ENCODE measurements at places on chromosomes 5 and 9.

DNA sequence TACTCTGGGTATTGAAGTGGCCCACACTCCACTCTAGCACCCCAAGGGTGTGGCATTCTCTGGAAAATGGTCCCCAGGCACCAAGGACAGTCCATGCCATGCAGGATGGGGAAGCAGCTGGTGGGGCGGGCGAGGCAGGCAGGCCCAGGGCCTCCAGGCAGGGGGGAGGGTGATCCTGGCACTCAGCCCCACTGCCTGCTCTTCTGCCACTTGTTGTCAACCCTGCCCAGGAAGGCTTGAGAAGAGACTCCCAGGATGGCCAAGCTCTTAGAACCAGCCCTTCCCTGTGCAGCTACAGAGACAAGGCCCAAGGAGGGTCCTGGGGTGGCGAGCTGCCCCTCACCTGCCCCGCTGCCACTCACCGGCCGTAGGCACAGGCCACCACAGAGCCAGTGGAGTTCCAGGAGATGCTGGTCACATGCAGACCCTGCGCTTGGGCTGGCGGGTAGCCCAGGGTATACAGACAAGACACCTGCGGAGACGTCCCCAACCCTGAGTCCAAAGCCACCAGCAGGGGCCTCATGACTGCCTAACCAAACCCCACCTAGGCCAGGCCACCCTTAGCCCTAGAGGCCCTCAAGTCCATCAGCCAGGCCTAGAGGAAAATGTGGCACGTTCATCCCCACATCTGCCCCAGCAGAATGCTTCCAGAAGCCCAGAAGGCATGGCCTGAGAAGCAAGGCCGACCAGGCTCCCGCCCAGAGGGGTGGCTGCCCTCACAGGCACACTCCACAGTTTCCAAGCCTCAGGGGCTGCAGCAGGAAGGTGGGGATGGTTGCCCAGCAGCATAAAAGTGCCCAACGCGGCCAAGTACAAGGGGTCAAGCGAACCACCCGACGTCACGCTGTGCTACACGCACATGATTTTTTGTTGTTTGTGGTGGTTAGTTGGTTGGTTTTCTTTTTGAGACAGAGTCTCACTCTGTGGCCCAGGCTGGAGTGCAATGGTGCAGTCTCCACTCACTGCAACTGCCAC lies 19.8 kb downstream of the DYNC2I2 start:
- no peaks in the 10 kb centered on the region for H3K27me3 ChIP-seq
- H3K4me1 ChIP-seq = no peaks in the 10 kb centered on the region
- DNase-seq = no peak
- H3K27ac ChIP-seq = no peak overlapping the region

DNA sequence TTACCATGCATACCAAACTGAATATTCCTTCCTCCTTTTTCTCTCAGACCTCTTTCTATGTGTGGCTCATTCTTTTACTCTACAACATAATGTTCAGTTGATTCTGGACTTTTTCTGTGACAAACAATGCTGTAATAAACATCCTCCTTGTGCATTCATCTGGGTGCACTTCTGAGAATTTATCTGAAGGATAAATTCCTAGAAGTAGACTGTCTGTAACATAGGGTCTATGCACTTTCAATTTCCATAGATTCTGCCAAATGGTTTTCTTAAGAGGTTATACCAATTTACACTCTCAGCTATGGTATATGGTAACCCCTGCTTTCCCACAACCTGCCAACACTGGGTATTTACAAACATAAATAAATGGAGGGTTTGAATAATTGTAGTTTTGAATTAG lies 24.1 kb upstream of the TNC start:
- peaks cover 42% of the 10 kb centered on the region for H3K27me3 ChIP-seq
- no peak for DNase-seq
- H3K4me1 ChIP-seq = peaks cover 23% of the 10 kb centered on the region
- H3K27ac ChIP-seq = no peak overlapping the region
- H3K4me3 ChIP-seq = no peak overlapping the region

GRCh38 chr9:97534961-97535594 lies 33.6 kb downstream of the TMOD1 start:
- no peaks in the 10 kb centered on the region for H3K36me3 ChIP-seq
- no peak overlapping the region for H3K27ac ChIP-seq
- H3K4me1 ChIP-seq = peaks cover 2% of the 10 kb centered on the region
- no peak for DNase-seq
- H3K4me3 ChIP-seq = no peak overlapping the region

DNA sequence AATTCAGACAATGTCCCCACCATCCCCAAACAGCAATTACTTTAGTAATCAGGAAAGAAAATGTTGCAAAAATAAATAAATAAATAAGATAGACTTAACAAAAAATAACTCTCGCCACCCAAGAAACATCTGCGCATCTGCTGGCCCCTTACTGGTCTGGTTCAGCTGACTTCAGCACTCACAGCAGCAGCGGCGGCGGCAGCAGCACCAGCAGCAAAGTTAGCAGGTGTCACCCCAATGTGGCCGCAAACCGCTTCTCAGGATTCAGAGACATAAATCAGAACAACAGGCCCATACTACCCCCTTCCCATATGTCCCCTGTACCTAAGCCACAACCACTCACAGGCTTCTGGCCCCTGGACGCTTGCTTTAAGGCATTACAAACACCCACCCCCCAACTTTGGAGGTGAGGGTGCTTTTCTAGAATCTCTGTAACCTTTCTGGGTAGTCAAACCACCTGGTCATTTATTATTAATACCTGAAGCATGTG lies 593.0 kb downstream of the BNC2 start:
- no peak overlapping the region for H3K4me3 ChIP-seq
- no peak for DNase-seq
- H3K27me3 ChIP-seq = no peaks in the 10 kb centered on the region
- H3K36me3 ChIP-seq = no peaks in the 10 kb centered on the region
- H3K27ac ChIP-seq = no peak overlapping the region

DNA sequence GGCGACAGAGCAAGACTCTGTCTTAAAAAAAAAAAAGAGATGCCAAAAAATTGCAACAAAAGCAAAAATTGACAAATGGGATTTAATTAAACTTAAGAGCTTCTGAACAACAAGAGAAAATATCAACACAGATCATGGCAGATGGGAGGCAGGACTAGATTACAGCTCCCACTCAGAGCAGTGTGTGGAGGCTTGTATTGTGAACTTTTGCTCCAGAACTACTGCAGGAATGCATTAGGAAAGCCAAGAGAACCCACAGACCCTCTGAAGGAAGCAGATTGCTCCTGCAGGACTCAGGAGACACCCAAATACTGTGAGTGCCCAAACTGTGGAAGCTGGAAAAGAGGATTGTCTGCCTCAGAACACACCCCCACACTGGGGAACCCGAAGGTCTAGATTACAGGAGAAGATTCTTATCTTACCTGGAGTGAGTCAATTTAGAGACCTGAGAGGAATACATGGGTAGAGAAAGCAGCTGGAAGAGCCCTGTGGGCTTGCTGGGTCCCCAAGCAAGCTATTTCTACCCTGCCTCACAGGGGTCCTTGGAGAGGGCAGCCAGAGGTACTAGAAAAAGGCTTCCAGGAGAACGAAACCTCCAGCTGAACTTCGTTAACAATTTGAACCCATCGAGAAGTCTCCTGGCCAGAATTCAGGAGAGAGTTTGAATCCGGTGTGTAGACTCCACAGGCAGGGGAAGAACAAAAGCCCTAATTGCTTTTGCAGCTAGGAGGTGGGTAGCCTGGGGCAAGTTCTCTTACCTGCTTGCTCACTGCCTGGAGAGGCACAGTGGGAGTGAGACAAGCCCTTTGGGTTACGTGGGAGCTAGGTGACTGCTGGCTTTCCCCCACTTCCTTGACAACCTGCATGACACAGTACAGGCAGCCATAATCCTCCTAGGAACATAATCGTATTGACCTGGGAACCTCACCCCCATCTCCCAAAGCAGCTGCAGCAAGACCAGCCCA lies 593.4 kb upstream of the RGMB start:
- no peak overlapping the region for H3K4me3 ChIP-seq
- H3K4me1 ChIP-seq = no peaks in the 10 kb centered on the region
- no peaks in the 10 kb centered on the region for H3K36me3 ChIP-seq
- H3K27ac ChIP-seq = no peak overlapping the region

GRCh38 chr9:18255158-18255629 lies 218.8 kb upstream of the ADAMTSL1 start:
- H3K36me3 ChIP-seq = no peaks in the 10 kb centered on the region
- no peaks in the 10 kb centered on the region for H3K4me1 ChIP-seq
- peak; percentile 74 for DNase-seq
- peaks cover 14% of the 10 kb centered on the region for H3K27me3 ChIP-seq

- H3K27me3 ChIP-seq = peaks cover 84% of the 10 kb centered on the region
- no peak for DNase-seq
- no peak overlapping the region for H3K27ac ChIP-seq
- no peaks in the 10 kb centered on the region for H3K4me1 ChIP-seq
Observed at GRCh38 chr9:130264414-130265350, 878 bp upstream of the HMCN2 start.

- peaks cover 63% of the 10 kb centered on the region for H3K4me1 ChIP-seq
- peaks cover 27% of the 10 kb centered on the region for H3K27me3 ChIP-seq
- H3K4me3 ChIP-seq = peak overlapping the region; percentile 4
- H3K27ac ChIP-seq = peak overlapping the region; percentile 8
- peaks cover 3% of the 10 kb centered on the region for H3K36me3 ChIP-seq
Observed at GRCh38 chr5:75049456-75050351, 2.7 kb downstream of the GCNT4 start.

GRCh38 chr5:13536933-13537332 lies 407.6 kb downstream of the DNAH5 start:
- H3K27me3 ChIP-seq = no peaks in the 10 kb centered on the region
- H3K27ac ChIP-seq = no peak overlapping the region
- no peak overlapping the region for H3K4me3 ChIP-seq
- H3K4me1 ChIP-seq = no peaks in the 10 kb centered on the region

GRCh38 chr9:107309271-107309670 lies 26.2 kb downstream of the RAD23B start:
- no peaks in the 10 kb centered on the region for H3K27me3 ChIP-seq
- peaks cover 65% of the 10 kb centered on the region for H3K36me3 ChIP-seq
- no peak overlapping the region for H3K4me3 ChIP-seq
- no peak for DNase-seq

DNA sequence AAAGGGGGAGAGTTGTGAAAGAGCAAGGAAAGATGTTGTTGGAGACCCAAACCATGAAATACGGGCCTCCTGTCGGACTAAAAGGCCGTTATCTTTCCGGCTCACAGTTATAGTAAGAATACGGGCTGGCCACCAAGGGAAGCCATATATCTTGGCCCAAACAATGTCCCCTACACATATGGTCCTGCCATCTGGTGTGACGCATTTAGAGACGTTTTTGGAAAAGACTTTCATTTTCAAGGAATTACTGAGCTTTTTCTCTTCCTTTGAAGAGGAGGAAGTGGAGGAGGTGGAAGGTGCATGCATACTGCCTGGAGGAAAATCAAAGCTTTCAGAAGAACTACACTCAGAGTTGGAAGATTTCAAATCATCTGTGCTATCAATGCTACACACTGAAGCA lies 26.7 kb downstream of the PWWP2A start:
- H3K27me3 ChIP-seq = no peaks in the 10 kb centered on the region
- H3K4me3 ChIP-seq = no peak overlapping the region

DNA sequence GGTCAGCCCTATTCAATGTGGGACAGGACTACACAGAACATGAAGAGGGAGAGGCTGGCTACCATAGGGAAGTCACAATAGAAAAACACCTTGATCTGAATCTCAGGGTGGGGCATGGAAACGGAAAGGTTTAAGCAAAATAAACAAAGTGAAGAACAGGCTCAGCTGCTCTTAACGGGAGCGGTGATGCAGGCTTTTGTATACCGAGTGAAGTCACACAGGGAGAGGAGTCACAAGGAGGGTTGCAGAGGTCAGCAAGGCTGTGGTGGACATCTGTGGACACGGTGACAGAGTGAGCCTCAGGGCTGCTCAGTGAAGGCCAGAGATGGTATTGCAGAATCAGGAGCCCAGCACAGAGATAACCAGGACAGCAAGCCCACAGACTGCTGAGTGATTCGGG lies 30.6 kb upstream of the SEMA4D start:
- H3K27ac ChIP-seq = peak overlapping the region; percentile 18
- H3K4me1 ChIP-seq = peaks cover 92% of the 10 kb centered on the region
- DNase-seq = no peak
- H3K4me3 ChIP-seq = no peak overlapping the region

GRCh38 chr9:112103405-112103804 lies 71.7 kb downstream of the SUSD1 start:
- H3K27me3 ChIP-seq = no peaks in the 10 kb centered on the region
- H3K36me3 ChIP-seq = peaks cover 14% of the 10 kb centered on the region
- DNase-seq = no peak
- no peak overlapping the region for H3K4me3 ChIP-seq
- no peak overlapping the region for H3K27ac ChIP-seq
- H3K4me1 ChIP-seq = peaks cover 2% of the 10 kb centered on the region

DNA sequence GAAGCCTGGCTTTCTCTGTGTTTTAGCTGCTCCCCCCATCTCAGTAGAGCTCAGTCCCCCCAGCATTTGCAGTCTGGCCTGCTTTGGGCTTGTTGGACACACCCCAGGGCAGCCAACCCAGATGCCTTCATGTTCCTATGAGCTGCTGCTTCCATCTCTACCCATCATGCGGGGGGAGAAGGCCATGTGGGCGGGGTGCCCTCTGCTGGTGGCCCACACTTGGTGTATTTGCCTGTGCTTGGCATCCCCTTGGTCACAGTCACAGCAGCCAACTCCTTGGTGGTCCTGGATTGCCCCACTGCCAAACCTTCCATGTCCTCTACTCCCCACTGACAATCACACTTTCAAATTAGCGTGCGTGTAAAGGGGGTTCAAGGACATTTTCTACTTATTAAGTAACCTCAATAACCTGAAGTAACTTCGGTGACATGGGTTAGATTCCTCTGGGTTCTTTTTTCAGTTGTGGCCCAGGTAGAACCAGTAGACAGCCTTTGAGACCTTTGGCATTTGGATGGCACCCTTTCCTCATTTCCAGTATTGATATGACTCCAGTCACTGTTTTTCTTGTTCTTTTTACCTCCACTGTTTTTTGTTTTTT lies 42.8 kb downstream of the SNX30 start:
- H3K4me1 ChIP-seq = peaks cover 9% of the 10 kb centered on the region
- H3K4me3 ChIP-seq = no peak overlapping the region

- peak overlapping the region; percentile 98 for H3K4me3 ChIP-seq
Observed at GRCh38 chr5:139438707-139439012, 665 bp downstream of the DNAJC18 start.

DNA sequence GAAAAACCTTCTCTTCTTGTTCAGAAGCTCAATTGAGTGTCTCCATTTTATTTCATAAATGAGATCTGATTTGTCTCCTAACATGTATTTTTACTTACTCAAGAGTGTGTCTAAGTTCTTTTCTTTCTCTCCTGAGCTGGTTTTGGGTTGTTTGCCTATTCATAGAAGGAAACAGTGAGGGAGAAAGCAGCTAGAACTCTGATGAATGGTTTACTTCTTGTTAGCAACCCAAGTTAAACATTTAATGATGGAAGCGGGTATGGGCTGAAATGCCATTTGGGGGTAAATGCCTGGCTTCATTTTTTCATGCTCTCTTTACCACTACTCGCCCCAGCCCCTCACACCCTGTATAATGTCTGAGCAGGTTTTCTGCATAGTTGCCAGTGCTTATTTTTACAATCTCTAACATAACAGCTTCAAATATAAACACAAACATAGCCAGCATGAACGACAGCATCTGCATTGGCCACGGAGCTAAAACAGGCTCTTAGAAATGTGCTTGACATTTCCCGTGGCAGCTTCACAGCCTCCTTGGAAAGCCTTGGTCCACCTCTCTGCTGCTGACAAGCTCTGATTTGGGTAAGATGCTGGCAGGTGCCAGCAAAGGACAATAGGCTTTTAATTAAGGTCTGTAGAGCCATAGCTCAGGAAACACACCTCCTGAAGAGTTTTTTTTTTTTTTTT lies 321.1 kb downstream of the ARHGEF28 start:
- no peak overlapping the region for H3K27ac ChIP-seq
- H3K4me1 ChIP-seq = no peaks in the 10 kb centered on the region
- H3K4me3 ChIP-seq = no peak overlapping the region
- DNase-seq = no peak

- H3K36me3 ChIP-seq = no peaks in the 10 kb centered on the region
- no peaks in the 10 kb centered on the region for H3K27me3 ChIP-seq
- H3K4me3 ChIP-seq = no peak overlapping the region
Observed at GRCh38 chr9:108668191-108668937, 187.4 kb downstream of the ACTL7B start.
